ENCODE measurements at places on chromosomes 1 and 21.

DNA sequence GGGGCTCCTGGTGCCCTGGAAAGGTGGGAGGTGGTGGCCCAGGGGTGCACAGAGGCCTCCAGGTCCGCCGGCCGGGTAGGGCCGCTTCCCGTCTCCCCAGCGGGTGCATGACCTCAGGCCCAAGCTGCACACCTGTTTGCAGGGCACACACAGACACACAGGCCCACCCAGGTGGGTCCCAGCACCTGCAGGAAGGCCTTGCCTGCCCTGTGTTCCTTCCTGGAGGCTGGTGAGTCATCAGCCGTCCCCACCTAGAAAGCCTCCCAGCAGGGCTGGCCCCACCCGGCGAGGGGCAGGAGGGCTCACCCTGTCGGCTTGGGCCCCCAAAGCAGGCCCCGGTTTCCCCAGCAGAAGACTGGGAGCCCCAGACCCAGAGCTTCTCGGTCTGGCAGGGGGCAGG, 23.6 kb upstream of the TTLL10 start:
- DNase-seq: no peak

GRCh38 chr1:109112056-109112651, 1.8 kb upstream of the ELAPOR1 start:
- DNase-seq: no peak

DNA sequence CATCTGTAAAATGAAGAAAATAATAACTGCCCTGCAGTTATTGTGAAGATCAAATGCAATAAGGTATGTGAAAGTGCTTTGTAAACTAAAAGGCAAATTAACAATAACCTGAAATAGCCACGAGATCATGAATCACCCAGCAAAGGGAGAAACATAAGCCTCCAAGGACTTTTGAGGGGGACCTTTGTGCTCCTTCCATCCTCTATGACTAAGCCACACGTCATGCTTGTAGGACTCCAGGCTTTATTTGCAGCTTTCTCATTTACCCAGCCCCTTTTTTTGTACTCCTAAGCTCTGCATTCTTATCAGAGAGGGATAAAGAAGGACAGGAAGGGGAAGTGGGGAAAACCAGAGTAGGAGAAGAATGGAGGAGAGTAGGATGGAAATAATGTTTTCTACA, 115.1 kb downstream of the PROX1 start:
- no peak for DNase-seq

DNA sequence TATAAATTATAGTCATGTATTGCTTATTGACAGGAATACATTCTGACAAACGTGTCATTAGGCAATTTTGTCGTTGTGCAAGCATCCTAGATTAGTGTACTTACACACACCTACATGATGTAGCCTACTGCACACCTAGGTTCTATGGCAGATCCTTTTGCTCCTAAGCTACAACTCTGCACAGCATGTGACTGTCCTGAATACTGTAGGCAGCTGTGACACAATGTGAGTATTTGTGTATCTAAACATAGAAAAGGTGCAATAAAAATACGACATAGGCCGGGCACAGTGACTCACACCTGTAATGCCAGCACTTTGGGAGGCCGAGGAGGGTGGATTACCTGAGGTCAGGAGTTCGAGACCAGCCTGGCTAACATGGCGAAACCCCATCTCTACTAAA, 36.5 kb downstream of the TNFRSF8 start:
- DNase-seq: no peak

GRCh38 chr1:62516600-62516999, 79.8 kb downstream of the USP1 start:
- no peak for DNase-seq

GRCh38 chr1:29122682-29123052, 1.0 kb downstream of the TMEM200B start:
- peak; percentile 75 for DNase-seq

DNA sequence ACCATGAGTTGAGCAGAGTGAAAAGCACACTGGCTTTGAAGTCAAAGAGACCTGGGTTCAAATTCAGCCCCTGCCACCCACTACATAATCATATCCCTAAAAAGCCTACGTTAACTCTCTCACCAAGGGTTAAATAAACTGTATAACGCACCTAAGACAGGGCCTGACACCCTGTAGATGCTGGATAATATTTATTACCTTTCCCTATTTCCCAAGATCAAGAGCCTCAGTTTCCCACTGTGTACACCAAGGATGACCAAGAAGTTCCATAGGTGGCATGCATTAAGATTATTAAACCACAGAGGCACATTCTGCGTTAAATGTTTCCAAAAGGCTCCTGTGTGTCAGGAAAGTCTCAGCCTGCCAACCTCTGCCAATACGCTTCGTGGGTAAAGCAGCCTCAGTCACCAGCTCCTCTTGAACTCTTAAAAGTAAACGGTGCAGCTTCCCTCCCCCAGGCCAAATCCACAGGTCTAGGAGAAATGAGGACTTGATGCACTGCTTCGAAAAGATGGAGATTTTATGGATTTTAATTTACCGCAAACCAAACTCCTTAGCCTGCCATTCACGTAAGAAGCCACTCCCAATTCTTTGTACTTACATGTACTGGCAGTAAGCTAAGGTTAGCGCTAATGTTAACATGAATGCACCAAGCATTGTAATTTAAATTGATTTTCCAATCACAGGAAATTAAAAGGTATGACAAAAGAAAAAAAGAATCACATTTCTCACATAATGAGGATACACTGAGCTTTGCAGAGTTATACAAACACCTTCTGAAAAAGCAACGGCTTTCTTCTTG, 2.6 kb downstream of the USP24 start:
- no peak for DNase-seq

GRCh38 chr1:183719289-183719688, 66.2 kb upstream of the APOBEC4 start:
- no peak for DNase-seq

GRCh38 chr1:159239551-159240220, 35.0 kb downstream of the ACKR1 start:
- DNase-seq: no peak
